ENCODE measurements at places on chromosomes 16 and 17.

DNA sequence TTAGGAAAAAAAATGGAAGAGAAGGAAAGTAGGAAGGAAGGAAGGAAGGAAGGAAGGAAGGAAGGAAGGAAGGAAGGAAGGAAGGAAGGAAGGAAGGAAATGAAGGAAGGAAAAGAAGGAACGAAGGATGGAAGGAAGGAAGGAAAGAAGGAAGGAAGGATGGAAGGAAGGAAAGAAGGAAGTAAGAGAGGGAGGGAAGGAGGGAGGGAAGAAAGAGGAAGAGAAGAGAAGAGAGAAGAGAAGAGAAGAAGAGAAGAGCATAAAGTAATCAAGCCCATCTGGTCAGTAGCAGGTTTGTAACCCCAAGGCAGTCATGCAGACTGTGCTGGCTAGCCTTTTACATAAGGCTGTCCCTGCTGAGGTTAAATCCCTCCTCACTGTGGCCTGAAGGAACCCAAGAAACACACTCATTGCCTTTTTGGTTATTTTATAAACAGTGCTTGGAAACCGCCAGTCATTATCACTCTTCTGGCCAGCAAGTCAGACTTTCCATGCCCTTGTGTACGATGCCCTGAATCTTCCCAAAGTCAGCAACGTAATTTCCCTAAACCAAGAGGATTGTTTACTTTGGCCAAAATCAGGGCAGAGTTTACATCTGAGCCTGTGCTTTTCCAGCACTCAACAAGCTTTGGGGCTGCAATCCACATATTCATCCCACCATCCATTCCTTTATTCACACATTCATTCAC lies 409.6 kb upstream of the MAF start:
- DNase-seq: no peak

DNA sequence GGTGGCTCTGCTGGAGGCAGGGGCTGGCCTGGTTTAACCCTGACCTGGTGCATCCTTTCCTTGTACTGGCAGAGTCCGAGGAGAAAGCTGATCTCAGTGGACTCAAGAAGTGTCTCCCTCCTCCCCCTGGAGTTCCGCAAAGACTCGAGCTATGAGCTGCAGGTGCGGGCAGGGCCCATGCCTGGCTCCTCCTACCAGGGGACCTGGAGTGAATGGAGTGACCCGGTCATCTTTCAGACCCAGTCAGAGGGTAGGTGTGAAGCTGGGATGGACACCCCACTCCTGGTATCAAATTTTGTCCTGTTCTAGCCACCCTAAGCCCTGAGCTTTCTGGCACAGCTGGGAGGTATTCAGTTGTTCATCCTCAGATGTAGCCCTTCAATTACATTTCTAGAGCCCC lies 42.5 kb downstream of the IL21R start:
- DNase-seq: no peak

DNA sequence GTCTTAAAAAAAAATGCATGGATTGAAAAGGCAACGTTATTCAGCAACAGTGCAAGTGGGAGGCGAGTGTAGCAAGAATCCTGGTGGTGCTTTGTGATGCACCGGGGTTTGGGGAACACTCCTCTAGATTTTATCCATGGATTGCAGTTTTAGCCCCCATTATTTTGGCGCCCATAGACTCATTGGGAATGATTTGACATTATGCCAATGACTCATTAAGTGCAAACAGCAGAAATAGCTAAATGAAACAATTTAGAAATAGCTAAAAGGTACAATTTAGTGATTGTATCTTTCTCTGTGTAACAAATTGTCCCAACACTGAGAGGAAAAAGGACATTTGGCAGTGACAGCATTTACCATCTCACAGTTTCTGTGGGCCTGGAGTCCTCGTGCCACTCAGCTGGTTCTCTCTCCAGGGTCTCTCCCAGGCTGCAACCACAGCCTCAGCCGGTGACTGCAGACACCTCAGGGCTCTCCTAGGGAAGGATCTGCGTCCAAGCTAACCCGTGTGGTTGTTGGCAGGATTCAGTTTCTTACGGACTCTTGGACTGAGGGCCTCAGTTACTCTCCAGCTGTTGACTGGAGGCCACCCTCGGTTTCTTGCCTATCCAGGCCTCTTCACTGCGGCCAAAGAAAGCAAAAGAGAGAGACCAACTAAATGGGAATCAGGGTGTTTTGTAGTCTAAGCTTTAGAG lies 398.7 kb downstream of the SNX29 start:
- no peak for DNase-seq

- DNase-seq: no peak
Measured at GRCh38 chr16:12208341-12209035, 232.0 kb downstream of the SNX29 start.

GRCh38 chr16:78292844-78293380 lies 193.5 kb downstream of the WWOX start:
- DNase-seq: no peak

DNA sequence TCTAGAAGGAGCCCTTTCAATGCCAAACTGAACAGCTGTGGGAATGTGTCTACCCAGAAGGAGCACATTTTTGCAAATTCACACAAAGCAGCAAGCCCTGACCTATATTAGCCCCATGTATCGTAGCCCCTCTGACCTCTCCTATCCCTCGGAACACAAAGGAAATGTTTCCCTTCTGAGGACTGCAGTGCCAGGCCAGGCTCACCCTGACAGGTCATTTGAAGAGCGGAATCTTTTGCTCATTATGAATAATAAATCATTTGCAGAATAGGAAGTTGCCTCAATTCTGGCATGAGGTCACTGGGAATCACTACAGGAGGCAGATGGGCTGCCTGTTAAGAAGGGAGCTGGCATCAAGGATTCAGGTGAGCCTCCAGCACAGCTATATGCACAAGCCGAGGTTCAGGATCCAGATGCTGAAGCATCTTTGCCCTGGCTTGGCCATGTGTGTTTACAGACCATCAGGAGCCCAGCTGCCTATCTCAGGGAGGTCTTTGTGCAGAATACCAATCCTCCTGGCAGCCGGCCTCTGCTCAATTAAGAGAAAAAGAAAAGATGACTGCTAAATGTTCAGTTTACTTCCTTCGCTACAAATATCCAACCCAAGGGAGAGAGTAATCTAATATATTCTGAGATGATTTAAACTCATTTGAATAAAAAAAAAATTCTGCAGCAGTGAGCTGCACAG lies 119.4 kb downstream of the USP31 start:
- DNase-seq: no peak

GRCh38 chr17:39995438-39995837 lies 14.8 kb downstream of the PSMD3 start:
- no peak for DNase-seq

GRCh38 chr16:85202631-85203461 lies 90.6 kb upstream of the CIBAR2 start:
- DNase-seq: no peak

DNA sequence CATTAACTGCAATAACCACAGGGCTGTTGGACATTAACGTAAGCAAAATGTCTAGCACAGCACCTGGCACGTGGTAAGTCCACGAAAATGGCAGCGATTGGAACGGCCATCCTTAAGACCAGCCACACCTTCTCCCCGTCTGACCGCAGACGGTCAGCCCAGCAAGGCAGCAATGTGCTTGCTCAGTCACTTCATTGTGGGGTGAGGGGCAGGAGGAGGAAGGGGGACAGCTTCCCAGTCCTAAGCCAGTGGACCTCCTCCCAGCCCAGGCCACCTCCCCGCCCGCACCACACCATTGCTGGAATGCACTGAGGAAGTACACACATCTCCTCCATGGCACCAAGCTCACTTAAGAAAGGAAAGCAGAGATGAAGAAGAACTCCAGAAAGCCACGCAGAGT lies 8.6 kb upstream of the MYLK3 start:
- no peak for DNase-seq

- no peak for DNase-seq
Measured at GRCh38 chr17:68248199-68248825, 469 bp downstream of the AMZ2 start.

DNA sequence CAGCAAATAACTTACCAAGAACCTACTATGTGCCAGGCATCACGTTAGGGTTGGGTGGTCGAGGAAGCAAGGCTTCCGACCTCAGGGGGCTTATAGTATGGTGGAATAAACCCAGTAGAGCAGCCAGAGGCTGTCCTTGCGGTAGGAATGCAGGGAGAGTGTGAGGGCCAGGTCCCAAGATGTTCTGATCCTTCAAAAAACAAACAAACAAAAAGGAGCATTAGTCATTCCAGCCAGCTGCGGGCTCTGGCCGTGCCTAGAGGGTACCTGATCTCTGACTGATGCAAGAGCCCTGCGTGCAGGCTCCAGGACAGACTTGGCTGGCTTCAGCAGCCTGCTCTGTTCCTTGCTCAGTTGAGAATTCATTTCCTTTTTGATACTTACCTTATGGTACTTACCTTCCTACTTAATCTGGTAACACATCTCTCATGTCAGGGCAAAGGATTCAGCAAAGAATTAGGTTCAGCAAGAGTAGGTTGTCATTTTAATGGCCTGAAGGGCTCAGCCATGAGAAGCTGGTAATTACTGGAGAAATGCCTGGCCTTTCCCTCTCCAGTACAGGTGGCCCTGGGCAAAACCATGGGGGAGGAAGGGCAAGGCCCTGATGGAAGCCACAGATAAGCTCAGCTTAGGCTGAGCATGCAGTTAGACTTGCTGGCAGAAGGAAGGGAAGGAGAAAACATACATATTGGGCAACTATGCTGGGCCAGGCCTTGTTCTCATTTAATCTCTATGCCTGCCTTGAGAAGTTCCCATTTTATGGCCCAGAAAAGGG lies 18.4 kb downstream of the CYB5D2 start:
- DNase-seq: no peak

- no peak for DNase-seq
Measured at GRCh38 chr17:72603420-72604242, 482.8 kb downstream of the SOX9 start.

DNA sequence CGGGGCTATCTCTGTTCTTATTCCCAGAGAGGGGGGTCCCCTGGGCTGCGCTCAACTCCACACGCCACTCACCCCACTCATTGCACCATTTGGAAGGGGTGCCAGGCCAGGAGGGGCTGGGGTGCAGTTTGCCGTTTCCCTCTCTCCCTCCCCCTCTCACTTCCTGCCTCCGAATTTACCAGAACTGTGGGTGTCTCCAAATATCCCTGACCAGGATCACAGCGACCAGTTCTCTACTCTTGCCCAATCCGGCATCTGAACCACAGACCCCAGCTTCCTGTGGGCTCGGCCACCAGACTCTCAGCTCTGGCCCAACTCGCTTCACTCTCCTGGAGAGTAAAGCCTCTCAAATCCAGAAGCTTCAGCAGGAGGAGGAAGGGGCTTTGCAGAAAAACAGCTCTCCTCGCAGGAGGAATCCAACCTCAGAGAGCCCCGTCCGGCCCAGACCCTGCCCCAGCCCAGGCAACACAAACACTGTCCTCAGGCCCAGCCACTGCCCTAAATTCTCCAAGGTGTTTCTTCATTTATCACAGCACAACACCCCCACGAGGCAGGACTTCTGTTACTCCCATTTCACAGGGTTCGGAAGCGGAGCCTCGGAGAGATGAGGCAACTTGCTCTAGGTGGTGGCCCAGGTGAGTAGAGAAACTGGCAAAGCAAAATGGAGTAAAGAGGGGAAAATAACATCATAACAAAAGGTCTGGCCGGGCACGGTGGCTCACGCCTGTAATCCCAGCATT lies 423 bp upstream of the ASGR2 start:
- DNase-seq: no peak

GRCh38 chr17:48970865-48971687 lies 2.7 kb upstream of the GIP start:
- DNase-seq: no peak

- DNase-seq: no peak
Measured at GRCh38 chr17:80653856-80654255, 109.2 kb downstream of the RPTOR start.

DNA sequence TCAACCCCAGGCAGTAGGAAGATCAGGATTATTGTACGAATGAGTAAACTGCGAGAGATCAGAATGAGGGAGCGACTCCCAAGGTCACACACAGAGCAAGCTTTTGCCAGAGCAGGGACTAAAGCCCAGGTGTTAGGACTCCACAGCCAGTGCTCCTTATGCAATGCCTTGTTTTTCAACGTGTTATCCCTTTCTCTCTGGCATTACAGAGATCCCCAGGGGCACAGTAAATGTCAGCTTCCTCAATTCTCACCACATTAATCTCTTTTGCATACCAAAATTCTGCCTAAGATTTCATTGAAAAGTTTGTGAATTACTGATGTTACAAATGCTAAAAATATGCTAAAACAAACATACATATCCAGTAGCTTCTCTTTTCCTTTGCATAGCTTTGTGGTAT lies 68.1 kb upstream of the CES5A start:
- no peak for DNase-seq

DNA sequence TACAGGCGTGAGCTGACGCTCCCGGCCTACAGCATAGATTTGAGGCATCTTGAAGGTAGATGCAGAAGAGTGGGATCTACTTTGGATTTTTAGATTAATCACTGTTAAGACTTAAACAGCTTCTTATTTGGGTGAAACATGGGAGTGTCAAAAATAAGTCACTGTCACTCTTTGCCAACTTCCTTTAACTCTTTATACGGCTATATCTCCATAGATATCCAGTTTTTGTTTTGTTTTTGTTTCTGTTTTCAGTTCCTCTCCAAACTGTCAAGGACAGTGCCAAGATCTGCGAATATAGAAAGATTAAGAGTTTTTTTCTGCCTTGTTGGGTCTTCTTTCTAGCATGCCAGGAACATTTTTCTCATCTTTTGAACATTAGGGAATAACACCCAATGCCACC lies 706.1 kb downstream of the WWOX start:
- DNase-seq: no peak

DNA sequence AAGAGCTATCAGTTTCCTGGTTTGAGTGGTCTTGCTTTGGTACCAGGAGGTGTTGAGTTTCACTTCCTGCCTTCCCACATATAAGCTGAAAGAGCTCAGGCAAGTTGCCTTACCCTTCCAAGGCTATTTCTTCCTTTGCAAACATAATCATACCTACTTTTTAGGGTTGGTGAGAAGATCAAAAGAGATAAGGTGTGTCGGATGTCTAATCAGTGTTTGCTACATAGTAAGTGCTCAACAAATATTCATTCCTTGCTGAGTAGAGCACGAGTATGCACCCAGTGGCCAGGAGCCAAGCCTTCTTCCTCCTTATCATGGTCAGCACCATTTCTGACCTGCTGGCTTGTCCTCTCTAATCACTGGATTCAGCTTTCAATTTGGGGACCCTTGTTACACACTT lies 12.7 kb upstream of the TMEM98 start:
- DNase-seq: no peak

GRCh38 chr16:51057102-51057793 lies 93.8 kb downstream of the SALL1 start:
- DNase-seq: no peak

DNA sequence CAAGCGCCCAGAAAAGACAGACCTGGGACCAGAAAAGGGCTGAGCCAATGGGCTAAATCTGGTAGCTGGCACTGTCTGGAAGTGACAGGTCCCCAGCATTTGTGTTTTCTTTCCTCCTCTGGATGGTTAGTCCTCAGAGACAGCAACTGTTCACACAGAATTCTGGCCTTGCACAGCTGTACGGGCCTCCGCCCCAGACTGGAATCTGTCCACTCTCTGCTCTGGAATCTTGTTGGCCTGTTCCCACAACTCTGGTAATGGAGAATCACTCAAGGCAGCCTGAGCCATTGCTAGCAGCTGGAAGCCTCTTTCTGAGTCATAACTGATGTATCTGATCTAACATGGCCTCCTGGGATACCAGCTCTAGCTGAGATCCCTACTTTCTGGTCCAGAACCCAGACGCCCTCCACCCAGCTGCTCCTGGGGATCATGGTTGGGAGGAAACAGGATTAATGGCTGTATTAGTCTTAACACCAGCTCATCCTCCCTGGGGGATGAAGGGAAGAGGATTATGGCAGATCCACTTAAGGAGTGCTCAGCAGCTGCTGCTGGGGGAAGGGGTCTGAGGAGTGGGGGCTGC lies 9.1 kb downstream of the ZNF668 start:
- DNase-seq: no peak
